Type B pancreatic cell (in vitro differentiated cells): ENCODE measurements at places on chromosomes 6 and 20. TPM values are rescaled to one million over a fixed set of nuclear protein-coding genes. Genes with fewer than 3 reads are reported as not detected.

- DNase-seq, result no peak
Observed at GRCh38 chr6:119627908-119628669, 278.5 kb upstream of the MAN1A1 start.

The DPPA5 gene
- not detected in 2 replicates for total RNA-seq

- no peak for DNase-seq
Observed at GRCh38 chr6:25975923-25976560, 13.4 kb downstream of the TRIM38 start.

DNA sequence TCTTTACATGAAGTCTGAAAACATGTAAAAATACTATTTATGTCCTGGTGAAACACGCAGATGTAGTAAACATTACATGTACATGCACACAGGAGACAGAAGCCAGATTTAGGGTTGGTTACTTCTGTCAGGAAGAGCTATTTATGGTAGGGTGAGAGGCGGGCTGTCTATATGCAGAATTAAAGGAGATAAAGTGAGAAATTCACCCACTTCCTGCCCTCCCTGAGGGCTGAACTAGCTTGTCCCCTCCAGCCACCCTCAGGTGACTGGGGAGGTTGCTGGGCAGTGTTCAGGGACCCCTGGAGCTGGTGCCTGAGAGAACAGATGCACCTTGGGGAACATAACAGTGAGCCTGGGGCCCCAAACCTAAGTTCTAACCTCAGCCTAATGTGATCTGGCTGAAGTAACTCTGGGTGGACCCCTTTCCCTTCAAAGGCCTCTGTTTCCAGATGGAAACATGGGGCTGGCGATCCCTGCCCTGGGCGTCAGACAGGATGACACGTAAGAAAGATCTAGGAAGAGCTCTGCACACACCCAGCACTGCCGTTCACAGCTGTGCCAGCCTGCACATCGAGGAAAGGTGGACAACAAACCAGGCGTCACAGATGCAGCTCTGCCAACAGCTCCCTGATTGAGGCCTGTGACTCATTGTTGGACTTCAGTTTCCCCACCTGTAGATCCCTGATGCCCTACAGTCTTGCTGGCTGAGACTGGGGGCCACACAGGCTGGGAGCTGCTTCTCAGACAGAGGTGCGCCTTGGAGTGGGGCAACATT, 1.3 kb downstream of the PI16 start:
- DNase-seq, result no peak

The SALL4 gene
- total RNA-seq, result 12.6 and 32.5 TPM in 2 replicates

GRCh38 chr6:1201547-1202200, 110.2 kb upstream of the FOXQ1 start:
- DNase-seq, result no peak

DNA sequence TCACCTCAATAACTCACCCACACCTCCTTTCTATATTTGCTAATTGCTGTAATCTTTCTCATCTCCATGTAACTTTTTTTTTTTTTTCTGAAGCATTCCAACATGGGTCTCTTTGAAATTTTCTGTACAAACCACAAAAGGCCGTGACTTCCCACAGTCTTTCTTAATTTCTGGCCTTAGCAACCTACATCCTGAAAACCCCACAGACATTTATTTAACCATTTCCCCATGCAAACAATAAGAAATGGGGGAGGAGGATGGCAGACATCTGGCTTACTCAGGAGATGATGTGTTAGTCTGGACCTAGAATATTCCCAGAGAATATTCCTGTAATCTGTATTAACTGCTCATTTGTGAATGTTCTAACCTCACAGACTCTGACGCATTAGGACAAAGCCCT, 57.6 kb downstream of the MEP1A start:
- no peak for DNase-seq
